ENCODE measurements at places on chromosomes 1 and 21.

DNA sequence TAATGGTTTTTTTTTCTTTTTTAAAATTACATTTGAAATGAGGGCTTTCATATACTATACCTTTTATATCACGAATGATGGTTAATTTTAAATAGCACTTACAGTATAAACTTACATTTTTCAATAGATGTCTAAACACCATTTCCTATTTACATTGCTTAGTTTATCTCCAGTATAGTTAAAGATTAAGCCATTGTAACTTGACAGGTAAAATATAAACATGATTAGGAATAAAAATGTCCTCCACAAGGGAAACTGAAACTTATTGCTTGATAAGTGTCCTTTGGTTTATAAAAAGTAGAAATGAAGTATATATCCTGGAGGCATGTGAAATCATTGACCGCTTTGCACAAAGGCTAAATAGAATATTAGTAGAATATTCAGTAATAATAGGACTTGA, 20.2 kb downstream of the CTH start:
- no peak for DNase-seq

DNA sequence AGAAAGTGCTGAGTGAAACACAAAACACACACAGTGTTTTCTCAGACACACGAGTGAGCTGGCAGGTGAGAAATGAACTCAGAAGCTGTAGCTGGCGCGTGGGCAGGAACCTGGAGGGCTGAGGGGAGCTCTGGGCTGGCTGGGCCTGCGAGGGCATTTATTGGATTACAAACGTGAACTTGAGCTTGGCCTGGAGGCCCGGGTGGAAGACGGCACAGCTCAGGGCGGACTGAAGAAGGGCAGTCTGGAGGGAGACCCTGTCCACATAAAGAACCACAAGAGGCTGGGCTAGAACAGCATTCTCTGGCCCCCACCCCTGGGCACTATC, 52.1 kb upstream of the ADARB1 start:
- no peak for DNase-seq

DNA sequence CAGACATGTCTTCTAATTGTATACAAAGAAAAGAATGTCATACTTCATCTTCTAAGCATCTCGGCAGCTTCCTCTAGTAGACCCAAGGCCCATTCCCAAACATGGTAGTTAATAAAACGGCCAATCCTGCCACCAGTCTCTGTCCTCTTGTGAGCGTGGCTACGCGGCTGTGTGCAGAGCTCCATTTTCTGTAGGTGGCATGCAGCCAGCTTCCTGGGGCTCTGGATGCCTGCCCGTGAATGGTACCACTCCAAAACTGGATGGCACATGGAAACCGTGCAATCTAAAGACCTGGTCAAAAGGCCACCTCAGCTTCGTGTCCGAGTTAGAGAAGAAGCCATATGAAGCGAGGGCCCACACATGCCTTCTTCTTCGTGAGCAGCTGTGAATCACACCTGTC, 110.7 kb downstream of the SIPA1L2 start:
- DNase-seq, result no peak

GRCh38 chr1:235984041-235984825, 80.7 kb downstream of the NID1 start:
- DNase-seq, result no peak

DNA sequence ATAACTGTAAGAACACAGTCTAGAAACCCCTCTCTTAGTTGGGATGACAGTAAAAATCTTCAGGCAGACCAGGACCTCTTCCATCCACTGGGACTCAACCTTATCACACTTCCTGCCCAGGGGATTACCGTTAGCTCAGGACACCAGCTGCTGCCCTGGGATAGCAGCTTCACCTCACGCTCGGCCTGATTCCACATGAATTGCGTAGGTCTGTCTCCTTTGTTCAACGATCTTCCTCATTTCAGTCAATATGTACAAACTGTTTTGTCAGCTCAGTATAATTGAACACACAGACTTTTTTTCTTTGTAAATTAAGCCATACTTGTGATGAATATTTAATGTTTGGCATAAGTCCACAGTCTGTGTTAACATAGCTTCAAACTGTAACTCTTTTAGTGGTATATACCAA, 290.4 kb downstream of the GRIK1 start:
- peak; percentile 1 for DNase-seq

DNA sequence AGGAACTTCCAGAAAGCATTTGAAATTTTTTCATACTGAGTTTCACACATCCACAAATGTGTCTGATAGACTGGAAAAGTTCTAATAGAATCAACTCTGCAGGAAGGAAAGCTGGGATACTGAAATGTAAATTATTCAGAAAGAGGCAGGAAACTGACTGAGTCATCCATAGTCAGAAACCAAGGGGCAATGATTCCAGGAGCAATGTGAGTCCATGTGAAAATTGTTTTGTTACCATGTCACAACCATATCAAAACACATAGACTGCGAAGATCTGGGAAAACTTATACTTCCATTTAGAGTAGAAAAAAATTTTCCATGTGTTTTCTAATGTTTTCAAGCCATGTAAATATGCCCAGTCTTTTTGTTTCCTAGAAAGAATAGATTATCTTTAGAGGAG, 142.3 kb upstream of the TMPRSS15 start:
- no peak for DNase-seq

DNA sequence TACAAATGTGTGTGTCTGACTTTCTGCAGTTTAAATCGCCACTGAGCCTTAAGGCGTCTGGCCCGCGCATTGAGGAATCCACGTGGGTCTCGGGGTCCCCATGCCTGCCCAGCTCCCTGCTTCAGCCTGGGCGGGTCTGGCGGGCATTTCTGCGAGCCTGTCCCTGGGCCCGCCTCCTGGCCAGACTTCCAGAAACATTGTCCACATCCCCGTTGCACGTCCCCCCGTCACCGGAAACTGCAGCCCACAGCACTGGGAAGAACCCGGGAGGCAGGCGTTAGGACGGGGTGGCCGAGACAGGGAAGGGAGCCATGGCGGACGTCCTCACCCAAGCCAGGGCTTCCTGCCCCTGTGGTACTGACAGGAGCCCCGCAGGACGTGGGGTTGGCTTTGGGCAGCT, 113.1 kb upstream of the COL6A1 start:
- DNase-seq, result no peak

DNA sequence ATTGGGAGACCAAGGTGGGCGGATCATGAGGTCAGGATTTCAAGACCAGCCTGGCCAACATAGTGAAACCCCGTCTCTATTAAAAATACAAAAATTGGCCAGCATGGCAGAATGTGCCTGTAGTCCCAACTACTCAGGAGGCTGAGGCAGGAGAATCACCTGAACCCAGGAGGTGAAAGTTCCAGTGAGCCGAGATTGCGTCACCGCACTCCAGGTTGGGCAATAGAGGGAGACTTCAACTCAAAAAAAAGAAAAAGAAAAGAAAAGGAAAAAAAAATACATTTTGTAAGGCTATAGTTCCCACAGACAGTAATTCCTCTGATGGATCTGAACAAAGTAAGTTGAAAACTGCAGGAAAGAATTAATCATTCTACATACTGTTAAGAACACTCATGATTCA, 48.1 kb upstream of the CD46 start:
- no peak for DNase-seq

DNA sequence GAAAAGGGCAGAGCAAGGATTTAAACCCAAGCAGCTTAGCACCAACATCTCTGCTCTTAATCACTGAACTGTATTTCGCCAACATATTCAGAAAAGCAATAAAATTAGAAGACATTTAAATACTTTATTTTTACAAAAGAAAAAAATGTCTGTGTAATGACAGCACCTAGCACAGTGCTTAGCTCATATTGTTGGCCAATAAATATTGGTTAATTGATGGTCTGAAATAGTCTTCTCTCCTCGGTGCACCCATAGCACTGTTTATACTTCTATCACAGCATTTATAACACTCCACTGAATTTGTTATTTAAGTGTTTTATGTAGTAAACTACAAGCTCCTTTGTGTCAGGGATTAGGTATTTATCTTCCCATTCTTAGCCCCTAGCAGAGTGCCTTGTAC, 70.9 kb upstream of the PLPPR4 start:
- no peak for DNase-seq

DNA sequence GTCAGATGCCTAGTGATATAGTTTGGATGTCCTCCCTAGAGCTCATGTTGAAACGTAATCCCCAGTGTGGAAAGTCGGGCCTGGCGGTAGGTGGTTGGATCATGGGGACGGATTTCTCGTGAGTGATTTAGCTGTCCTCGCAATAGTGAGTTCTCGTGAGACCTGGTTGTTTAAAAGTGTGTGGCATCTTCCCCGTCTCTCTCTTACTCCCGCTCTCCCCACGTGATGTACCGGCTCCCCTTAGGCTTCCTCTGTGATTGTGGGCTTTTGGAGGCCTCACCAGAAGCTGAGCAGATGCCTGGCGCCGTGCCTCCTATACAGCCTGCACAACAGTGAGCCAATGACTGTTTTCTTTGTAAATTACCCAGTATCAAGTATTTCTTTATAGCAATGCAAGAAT, 264.5 kb downstream of the TTLL7 start:
- no peak for DNase-seq

GRCh38 chr1:237223419-237223818, 181.4 kb downstream of the RYR2 start:
- no peak for DNase-seq

GRCh38 chr1:195096051-195096521, 1512.2 kb downstream of the KCNT2 start:
- DNase-seq, result no peak

GRCh38 chr1:112496290-112496689, 12.5 kb upstream of the WNT2B start:
- no peak for DNase-seq

DNA sequence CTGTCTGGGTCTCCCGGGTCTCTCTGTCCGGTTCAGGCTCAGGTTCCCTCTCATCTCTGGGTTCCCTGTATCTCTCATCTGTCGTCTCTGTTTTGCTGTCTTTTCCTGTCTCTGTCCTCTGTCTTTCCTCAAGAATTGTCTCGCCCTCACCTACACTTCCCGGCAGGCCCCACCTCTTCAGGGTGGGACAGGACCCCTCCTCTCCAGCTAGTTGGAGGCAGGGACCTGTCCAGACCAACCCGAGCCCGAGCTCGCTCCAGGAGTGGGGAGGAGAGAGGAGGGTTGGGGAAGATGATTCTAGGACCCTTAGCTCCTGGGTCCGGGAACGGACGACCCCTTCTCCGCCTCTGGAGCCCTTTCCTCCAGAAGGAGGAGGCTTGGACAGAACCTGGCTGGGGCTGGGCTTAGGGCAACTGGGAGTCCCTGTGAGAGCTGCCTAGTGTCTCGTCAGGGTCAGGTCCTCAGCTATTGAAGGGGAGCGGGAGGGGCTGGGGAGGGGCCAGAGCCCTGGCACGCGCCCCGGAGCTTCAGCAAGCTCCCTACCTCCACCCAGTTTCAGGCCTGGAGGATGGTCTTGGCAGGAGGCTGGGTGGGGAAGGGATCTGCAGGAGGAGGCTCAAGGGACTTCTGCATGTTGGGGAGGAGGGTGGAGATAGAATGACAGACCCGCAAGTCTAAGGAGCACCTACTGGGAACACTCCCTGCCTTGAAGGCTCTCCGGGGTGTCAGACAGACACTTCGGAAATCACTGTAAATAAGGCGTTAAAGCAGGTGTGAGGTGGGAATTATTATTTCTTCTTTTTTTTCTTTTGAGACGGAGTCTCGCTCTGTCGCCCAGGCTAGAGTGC, 26.3 kb upstream of the EPB41 start:
- DNase-seq, result no peak

GRCh38 chr1:18716112-18716784, 85.6 kb downstream of the PAX7 start:
- DNase-seq, result no peak

DNA sequence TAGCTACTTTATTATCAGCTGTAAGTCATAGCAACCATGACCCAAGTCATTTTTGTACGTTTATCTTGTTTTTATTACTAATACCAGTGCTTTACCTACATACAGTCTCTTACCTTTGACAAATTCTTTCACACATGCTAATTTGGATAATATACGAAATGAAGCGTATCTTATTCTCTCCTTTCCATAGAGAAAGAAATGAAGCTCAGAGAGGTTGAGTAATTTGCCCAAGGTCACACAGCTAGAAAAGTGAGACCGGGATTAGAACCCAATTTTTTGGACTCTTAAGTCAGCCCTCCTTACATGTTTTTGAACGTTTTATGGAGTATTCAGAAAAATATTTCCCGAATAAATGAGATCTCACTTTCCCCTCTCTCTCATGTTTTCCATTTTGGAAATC, 52.6 kb downstream of the OLIG1 start:
- DNase-seq, result no peak

Data from AML-193 (cell line).